ENCODE measurements at places on chromosomes 5 and 9.
A peak's percentile ranks its signal among the peaks of the same experiment; 100 is the strongest.

DNA sequence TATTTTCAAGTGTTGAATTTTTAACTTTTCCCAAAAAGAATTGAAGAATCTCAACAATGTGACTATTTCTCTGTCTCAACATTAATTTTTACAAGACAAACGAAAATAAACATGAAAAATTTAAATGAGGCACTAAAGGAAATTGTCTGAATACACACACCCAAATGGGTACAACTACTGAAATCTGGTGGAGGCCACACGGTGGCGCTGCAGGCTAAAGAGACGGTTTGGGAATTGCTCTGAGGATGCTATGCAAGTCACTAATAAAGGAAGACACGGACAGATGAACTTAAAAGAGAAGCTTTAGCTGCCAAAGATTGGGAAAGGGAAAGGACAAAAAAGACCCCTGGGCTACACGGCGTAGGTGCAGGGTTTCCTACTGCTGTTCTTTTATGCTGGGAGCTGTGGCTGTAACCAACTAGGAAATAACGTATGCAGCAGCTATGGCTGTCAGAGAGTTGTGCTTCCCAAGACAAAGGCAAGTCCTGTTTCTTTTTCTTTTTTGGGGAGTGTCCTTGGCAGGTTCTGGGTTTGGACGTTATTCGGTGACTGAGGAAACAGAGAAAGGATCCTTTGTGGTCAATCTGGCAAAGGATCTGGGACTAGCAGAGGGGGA is at the start of gene PCDHB10:
Gene PCDHB10, plus strand, starts transcription at position 244 of the 616 bp plus-strand sequence. Its CDS starts 200 bp downstream, at position 444.
- peak; percentile 15 for DNase-seq

DNA sequence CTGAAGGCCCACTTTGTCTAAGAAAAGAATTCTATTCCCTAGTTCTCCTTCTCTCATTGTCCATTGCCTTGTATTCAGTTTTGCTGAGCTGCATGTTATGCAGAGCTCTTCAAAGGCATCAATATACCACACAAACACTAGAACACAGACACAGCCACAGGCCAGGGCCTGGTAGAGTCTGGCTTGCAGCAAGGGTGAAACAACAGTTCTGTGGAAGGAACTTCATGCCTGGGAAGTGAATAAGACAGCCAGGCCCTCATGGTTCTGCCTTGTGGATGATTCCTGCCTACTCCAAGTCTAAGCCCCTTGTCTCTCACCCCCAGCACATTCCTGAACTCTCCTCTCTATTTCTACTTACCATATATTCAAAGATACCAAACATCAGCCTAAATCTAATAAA is 30.8 kb downstream of the KLHL3 start:
- no peak for DNase-seq

DNA sequence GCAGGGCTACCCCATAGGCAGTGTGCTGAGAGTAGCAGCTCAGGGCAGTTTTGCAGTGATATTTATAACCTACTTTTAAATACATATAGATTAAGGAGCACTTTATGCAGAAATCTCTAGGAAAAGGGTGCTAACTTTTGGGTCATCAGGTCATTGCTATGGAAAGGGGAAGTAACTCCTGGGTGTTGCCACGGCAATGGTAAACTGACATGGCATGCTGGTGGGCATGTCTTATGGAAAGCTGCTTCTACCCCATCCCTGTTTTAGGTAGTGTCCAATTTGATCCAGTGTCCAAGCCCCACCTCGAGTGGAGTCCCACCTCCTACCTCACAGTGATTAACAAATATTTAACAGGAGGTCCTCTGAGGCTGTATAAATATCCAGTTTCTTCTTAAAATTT is 56.8 kb upstream of the XPA start:
- DNase-seq = no peak

DNA sequence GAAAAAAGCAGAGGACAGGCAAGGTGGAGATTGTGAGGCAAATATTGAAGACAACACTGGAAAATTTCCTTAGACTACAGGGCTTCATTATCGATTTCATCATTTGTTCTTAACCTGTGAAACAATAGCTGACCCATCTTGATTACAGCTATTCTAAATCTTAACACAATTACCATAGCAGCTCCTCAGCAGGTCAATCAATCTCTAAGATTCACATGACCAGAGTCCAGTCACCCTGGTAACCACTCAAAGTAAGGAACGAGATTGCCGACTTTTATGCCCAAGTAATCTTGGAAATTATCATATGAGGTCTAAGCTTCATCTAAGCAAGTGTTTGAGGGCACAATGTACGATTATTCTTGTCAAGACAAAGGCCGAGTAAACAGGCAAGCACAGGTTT is 93.8 kb downstream of the TTC39B start:
- no peak for DNase-seq

DNA sequence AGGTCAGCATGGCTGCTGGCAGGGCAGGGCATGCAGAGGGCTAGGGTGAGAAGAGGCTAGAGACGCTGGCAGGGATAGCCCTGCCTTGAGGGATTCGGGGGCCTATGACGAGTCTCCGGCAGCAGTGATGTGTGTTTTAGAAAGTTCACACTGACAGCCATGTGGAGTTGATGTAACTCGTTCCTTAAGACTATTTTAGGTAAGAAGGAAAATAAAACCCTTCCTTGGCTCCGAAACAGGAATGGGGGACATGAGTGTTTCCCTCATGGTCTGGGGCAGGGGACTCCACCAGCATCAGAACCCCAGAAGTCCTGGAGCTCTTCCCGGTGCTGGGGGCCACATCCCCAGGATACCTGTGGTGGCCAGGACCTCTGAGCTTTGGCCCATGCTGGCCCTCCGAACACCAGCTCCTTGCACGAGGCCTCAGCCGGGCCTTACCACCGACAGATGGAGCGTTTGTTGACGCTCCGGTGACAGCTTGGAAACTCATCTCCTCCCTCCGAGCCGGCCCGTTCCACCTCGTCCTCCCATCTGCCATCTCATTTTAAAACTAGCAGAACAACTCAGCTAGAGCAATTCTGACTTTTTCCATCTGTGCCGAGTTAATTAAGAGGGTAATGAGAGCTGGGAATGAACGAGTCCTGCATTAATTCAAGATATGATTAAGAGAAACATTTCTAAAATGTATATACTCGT is 337.7 kb downstream of the CDK5RAP2 start:
- no peak for DNase-seq

Data from stimulated activated CD4-positive, alpha-beta T cell treated with anti-CD3 and anti-CD28 coated beads, Interleukin-4, amount 100 ng/mL, for 1 hour (primary cell).